M059J (cell line): ENCODE measurements at places on chromosomes 2 and 18. TPM values are rescaled to one million over a fixed set of nuclear protein-coding genes. Genes with fewer than 3 reads are reported as not detected.

DNA sequence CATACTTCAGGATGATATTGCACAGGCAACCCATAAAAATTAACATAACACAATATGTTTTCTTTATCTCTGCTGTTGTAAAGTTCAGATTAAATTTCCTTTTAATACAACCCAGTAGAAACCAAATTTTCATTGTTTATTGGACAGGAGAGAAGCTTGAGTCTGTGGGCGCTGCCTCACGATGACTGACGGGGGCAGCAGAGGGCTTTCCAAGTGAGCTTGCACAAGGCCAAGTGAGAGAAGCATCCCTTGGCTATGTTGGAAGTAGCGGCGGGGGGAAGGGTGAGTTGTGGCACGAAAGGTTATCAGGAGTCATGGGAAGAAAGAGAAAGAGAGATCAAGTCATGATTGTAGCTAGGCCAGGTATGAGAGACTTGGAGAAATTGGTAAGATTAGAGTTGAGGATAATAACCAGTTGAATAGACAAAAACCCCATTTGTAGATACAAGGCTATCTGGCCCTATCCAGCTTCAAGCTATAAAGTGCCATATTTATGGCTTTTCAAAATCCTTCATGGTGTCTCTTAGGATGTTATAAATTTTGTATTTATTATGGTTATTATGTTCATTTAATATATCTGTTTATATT lies 413.7 kb upstream of the FAM98A start:
- peak; percentile 48 for DNase-seq

DNA sequence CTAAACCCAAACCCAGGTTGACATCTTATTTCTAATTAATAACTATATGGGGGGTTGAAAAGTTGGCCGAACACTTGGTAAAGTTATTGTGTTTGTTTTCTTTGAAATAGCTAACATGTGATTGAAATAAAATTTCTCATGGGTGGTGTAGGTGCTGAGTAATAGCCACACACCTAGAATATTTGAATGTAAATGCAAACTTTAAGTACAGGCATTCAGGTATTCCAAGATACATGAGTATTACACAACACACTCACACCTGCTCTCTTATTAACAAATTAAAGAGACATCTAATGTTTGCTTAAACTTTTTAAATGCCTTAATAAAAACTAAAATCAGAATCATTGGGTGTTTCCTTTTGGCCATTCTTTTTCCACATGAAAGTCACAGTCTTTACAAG lies 165.5 kb downstream of the EHBP1 start:
- DNase-seq = no peak

- no peak for DNase-seq
Observed at GRCh38 chr2:187574969-187575750, 20.9 kb upstream of the TFPI start.

G6PC2 gene
- total RNA-seq = not detected in 2 replicates

- DNase-seq = no peak
Observed at GRCh38 chr2:201618744-201619662, 24.3 kb downstream of the TMEM237 start.

AP1S3 gene
- 3.0 and 5.4 TPM in 2 replicates for total RNA-seq

GRCh38 chr2:97997784-97998392 lies 2.1 kb upstream of the TMEM131 start:
- no peak for DNase-seq

- peak; percentile 49 for DNase-seq
Observed at GRCh38 chr2:88735853-88736252, 44.4 kb downstream of the RPIA start.

CCDC178 gene
- not detected in 2 replicates for total RNA-seq
